ENCODE measurements at places on chromosomes 4 and X.
A peak's percentile ranks its signal among the peaks of the same experiment; 100 is the strongest.

- DNase-seq, result no peak
These were observed 32.8 kb downstream of the HTT start for GRCh38 chr4:3107271-3107670.

DNA sequence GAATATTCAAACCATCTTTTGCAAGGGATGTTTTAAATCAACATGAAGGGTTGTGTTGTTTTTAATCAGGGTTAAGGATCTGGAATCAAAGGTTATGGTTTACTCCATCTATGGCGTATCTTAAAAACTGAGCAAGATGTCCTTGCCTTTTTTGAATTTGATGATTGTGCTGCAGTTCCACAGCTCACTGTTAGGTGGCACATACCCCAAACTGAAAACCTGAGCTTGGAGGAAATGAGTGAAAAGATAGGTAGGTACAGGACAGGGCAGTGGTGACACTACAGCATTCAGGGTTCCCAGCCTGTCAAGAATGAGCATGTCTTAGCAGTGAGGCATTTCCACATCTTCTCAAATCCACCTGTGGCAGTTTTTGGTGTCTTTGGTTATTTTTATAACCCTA is 13.1 kb upstream of the EOLA1 start:
- peak; percentile 19 for DNase-seq

DNA sequence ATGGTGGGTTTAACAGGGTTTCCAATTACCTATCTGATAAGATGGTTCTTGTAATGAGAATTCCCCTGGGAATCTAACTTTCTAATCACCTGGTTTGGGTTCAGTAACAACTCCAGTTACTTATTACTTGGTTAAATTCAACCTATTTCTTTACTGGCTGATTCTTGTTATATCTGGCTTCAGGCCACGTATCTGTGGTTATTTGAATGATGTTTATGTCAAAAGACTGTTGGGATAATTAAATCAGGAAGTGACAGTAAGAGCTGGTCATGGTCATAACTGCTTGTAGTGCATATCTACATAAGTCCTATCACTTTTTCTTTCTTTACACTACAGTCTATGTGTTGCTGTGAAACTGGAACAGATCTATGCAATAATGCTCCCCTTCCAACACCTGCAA is 108.1 kb downstream of the MID1 start:
- no peak for DNase-seq

- DNase-seq, result peak; percentile 97
These were observed at the start of the genes ABCD1 and BCAP31 for GRCh38 chrX:153724252-153725038. TSS of gene ABCD1 (plus strand) at chrX:153724856. CDS start at chrX:153725267, 411 bp downstream. TSS of gene BCAP31 (minus strand) at chrX:153724387. CDS start at chrX:153723244, 1,143 bp downstream.

DNA sequence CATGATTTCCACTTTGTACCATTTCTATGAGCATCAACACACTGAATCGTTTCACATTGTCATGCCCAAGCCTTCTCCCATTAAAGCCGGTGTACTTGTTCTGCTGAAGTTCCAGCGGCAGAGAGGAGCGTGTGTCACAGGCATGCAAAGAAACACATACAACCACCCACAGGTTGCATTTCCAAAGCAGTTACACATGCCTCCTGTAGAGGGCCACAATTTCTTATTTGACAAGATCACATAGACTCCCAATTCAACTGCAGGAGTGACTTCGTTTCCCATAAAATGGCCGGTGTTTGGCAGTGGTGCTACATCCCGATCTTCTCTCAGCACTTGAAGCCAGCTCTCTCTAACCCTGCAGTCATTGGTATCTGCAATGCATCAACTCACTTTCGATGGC is 992.6 kb downstream of the NLGN4X start:
- DNase-seq, result no peak

GRCh38 chrX:155695419-155695818 is 82.7 kb upstream of the TMLHE start:
- DNase-seq, result no peak

DNA sequence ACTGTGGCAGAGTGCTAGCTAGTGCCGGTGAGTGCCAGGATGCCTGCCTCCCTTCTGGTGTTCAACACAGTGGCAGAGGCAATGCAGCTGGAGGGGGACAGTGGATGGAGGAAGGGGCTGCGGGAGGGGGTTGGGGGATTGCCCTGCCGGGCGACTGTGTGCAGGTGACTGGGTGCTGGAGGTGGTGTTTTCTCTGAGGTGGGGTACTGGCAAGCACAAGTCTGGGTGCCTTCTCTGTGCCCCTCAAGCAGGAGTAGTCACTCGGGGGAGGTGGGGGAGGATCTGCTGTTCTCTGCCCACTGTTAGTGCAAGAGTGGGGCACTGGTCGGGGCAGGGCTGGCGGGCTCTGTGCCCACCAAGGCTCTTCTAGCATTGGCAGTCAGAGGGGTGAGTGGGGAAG is 10.3 kb upstream of the P2RY10 start:
- DNase-seq, result no peak

GRCh38 chr4:183242291-183242690 is 77.8 kb downstream of the CLDN22 start:
- DNase-seq, result no peak

DNA sequence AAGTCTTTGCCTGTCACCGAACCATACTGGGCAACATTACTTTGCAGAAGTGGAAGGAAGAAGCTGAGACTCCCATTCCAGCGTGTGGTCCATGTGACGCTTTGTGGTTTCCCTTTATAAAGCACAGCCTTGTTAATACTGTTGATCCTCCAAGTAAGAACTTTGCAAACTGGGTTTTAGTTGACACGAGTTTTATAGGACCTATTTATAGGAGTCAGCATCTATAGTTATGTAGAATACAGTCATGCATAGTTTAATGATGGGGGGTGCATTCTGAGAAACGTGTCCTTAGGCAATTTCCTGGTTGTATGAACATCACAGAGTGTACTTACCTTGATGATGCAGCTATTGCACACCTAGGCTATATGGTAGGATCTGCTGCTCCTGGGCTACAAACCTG is 1879.4 kb upstream of the TENM3 start:
- DNase-seq, result no peak

- DNase-seq, result no peak
These were observed 423.2 kb downstream of the AFF2 start for GRCh38 chrX:148923631-148924030.

- peak; percentile 91 for DNase-seq
These were observed at the start of gene IGFBP7 for GRCh38 chr4:57109847-57110639. TSS of gene IGFBP7 (minus strand) at chr4:57110385. CDS start at chr4:57110351, 34 bp downstream.

DNA sequence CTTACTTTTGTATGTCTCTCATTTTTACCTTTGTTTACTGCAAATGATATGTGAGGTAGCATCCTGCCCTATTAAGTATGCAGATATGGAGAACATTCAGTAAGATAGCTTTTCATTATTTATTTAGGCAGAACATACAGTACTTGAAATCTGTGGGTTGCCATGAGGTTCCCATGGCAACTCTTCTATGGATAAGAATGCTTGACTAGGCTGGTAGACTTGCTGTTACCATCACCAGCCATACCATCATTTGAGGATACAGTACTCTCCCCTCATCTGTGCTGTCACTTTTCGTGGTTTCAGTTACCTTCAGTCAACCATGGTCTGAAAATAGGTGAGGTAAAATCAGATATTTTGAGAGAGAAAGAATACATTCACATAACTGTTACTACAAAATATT is 56.7 kb downstream of the NAF1 start:
- DNase-seq, result no peak

DNA sequence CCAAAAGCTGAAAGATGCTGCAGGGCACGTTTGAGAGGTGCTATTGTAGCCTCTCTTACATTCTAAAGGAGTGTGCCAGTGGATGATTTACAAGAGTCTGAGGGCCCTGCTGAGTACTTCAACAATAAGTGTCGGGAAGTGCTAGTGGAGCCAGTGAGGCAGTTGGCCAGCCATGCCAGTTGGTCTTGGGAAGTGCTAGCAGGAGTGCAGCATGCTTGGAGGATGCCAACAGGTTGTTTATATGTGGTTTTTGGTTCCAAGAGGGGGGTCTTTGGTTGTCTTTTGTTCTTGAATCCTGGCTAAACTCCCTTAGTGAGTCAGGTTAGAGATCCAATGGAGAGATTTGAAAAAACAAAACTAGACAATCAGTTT is 335.3 kb downstream of the PABPC4L start:
- DNase-seq, result no peak

DNA sequence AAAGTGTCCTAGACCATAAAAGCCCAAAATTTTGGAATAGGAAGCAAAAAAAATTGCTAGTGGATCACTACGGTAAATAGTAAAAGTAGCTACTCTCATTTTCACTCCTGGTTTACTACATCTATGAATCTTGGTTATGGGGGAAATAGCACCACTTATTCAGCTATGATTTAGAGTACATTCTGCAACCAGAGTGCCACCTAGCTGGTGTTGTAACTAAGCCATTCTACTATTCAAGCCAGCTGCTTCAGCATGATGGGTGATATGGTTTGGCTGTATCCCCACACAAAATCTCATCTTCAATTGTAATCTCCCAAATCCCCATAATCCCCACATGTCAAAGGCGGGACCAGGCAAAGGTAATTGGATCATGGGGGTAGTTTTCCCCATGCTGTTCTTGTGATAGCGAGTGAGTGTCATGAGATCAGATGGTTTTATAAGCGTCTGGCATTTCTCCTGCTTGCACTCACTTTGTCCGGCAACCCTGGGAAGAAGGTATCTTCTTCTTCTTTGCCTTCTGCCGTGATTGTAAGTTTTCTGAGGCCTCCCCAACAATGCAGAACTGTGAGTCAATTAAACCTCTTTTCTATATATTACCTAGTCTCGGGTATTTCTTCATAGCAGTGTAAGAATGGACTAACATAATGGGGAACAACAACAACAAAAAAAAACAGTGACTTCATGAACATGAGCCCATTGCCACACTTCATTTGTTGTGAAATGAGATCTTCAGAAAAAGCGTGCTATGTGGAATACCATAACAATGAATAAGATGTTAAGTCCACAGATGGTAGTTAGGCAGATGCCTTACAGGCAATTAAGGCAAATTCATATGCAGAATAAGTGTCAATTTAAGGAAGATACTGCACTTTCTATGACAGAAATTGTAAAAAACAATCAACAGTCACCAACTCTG is 280.1 kb downstream of the PABPC4L start:
- DNase-seq, result no peak

- DNase-seq, result no peak
These were observed 160.8 kb downstream of the NAA11 start for GRCh38 chr4:79164907-79165610.

DNA sequence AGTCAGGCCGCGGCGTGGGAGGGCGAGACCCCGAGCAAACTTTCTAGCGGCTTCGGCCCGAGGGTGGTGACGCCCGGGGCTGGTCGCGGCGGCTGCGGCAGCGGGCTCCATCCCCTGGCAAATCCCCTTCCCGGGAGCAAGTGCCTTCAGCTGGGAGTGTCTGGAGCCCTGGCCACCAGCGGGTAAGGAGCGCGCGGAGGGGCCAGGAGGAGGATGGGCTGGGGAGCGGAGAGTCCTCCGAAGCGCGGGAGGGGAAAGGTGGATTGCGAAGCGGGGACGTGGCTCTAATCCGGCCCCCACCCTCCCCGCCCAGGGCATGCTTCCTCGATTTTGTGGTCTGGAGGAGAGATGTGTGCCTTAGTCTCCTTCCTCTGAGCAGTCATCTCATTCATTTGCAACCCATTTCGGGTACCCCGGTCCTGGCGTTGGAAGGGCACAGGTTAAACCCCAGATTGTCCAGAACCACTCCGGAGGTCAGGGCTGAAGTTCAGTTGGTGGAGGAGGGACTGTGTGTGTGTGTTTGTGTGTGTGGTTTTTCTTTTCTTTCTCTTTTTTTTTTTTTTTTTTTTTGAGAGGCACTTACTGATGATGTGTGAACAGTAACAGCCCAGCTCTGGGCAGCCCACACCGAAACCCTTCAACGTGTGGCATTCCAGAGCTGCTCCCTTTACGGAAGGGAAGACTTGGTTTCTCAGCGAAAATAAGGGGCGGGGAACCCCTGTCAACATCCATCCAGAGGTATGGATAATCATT is 516 bp downstream of the SGMS2 start:
- DNase-seq, result peak; percentile 72

DNA sequence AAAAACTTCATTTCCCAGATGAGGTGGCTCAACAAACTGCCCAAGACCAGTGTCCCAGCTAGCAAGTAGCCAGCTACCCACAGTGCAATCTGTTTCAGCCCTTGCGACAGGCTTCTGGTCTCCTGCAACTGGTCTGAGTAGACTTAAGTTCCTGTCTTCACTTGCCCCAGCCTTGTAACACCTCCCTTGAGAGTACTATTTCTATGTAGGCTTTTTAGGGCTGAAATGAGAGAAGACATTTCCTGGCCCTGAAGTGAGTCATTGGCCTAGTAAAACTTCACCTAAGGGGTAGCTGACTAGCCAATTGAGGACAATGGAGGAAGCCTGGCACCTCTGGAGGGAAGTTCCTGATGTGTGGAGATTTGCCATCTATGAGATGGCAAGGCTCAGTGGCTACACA is 80.1 kb upstream of the STIM2 start:
- DNase-seq, result no peak

GRCh38 chr4:116688536-116688935 is 396.8 kb downstream of the TRAM1L1 start:
- no peak for DNase-seq

DNA sequence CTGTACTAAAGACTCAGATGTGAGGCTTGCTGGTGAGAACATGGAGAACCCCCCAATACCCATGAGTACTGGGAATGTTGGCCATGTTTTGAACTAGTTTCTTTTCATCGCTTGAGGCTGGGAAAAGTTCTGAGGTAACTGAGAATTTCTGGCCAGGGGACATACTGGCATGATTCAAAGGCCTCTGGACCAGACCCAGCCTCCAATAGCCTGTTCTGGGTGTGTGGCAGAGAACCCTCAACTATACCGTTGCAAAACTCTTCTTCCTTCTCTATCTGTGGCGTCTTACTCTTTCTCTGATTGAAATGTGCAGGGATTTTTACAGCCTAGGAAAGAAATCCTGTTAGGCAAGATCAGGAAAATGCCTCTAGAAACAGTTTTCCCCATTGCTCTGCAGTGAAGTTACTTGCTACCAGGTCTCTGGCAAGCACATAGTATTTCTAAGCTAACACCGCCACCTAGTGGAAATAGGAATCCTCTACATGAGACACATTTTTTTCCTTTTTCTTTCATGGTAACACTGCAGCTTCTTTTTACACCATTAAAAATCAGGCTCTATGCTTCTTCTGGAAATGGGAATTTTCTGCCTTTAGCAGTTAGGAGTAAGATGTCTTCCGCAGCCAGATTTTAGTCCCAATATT is 170.7 kb upstream of the ZCCHC13 start:
- DNase-seq, result peak; percentile 66

DNA sequence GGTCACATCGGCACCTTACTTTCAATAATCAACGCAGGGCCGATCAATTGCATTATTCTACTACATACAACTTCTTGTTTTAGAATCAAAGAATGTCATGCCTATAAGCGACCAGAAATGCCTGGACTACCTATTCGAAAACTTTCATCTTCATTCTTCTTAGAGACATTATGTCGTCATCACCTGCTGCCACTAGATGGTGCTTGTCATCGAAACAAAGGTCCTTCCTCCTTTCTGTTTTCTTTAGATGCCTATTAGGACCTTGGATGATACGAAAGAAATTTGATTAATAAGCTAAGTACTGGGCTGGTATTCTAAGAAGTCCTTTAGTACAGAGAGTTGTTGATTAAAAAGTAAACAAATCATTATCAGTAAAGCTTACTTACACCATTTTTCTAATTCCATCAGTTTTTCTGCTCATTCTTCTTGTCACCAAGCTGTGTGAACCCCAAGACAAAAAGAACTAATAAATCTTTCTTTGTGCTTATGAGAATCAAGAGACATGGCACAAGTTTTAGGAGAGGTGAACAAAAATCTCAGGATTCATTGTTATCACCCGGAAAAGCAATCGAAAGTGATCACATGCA is 154.5 kb upstream of the SLC4A4 start:
- DNase-seq, result peak; percentile 56

GRCh38 chr4:48944756-48945241 is 38.2 kb upstream of the OCIAD2 start:
- DNase-seq, result no peak
